ENCODE measurements at places on chromosomes 11 and 22.

- no peak for DNase-seq
These were observed 18.3 kb downstream of the SBF2 start for GRCh38 chr11:10275714-10276113.

- peak; percentile 18 for DNase-seq
These were observed 1.7 kb upstream of the CALCA start for GRCh38 chr11:14973621-14974514.

DNA sequence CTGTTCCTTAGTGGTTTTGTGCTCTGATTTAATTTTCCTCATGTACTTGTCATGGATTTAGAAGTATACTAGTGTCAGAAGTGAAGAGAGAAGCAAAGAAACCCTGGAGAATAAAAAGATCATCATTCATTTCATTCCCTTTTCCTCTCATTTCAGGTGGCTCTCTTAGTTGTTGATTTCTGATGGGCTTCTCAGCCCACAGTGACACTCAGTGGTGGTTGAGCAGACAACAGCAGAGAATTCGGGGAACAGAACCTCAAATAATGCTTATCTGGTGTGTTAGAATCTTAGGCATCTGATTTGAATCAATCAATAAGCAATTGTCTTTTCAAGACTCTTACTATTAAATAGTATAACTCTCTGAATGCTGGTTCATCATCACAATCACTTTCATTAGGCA lies 1289.4 kb downstream of the FAM181B start:
- no peak for DNase-seq

- peak; percentile 31 for DNase-seq
These were observed 450 bp downstream of the MAP4K2 start for GRCh38 chr11:64802370-64803157.

- DNase-seq = no peak
These were observed 4.4 kb upstream of the SYTL2 start for GRCh38 chr11:85815186-85815931.

- DNase-seq = no peak
These were observed 64.6 kb downstream of the KCNJ1 start for GRCh38 chr11:128802358-128802981.

DNA sequence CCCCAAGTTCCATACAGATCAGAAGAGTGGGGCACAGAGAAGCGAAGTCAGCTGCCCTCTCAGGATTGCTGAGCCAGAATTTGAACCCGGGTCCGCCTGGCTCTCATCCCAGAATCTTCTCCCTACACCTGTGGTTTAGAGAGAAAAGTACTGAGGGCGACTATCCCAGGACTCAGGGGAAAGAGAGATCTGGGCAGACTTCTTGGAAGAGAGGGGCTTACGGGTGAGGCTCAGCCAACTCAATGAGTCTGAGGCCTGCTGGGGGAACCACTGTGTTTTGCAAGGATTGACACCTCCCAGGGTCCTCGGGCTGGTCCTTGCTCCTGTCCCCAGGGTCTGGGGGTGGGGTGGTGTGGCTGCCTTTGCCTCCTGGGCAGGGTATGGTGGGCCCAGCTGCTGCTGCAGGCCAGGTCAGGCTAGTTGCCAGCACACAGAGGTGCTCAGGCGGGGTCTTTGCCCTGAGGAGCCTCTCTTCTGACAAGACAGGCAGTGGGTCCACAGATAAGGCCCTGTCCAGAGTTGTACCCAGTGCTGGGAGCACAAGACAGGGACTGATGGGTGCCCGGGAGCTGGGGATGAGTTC lies 1.2 kb downstream of the CAPN5 start:
- no peak for DNase-seq

- no peak for DNase-seq
These were observed 35.2 kb downstream of the GDPD5 start for GRCh38 chr11:75490221-75491181.

GRCh38 chr22:42202048-42202447 lies 68.4 kb downstream of the TCF20 start:
- DNase-seq = peak; percentile 18

All from activated CD4-positive, alpha-beta T cell treated with anti-CD3 and anti-CD28 coated beads, Interleukin-2, amount 50 U/mL, for 1 hour (primary cell).